ENCODE measurements at places on chromosomes 7 and 10. TPM values are rescaled to one million over a fixed set of nuclear protein-coding genes. Genes with fewer than 3 reads are reported as not detected.

Gene KCNH2
- under 0.01 TPM for total RNA-seq

Gene FKBP6
- total RNA-seq, result not detected

Gene CCL24
- not detected for total RNA-seq

Gene CNTNAP2
- not detected for total RNA-seq

Gene LIPM
- total RNA-seq, result not detected

Gene HABP2
- not detected for total RNA-seq

Gene TMEM130
- not detected for total RNA-seq

Gene HIPK2
- total RNA-seq, result 25.2 TPM

Gene ZCCHC24
- 6.6 TPM for total RNA-seq

Gene FFAR4
- not detected for total RNA-seq

Gene MRPS17
- 17.0 TPM for total RNA-seq

Gene C10orf67
- total RNA-seq, result not detected

All from vein endothelial cell (primary cell).